Cerebellar nuclear complex (tissue), 1 donor: ENCODE measurements at places on chromosomes 6 and 20.

- DNase-seq = no peak
Measured at GRCh38 chr20:42366626-42367025, 748.4 kb upstream of the CHD6 start.

DNA sequence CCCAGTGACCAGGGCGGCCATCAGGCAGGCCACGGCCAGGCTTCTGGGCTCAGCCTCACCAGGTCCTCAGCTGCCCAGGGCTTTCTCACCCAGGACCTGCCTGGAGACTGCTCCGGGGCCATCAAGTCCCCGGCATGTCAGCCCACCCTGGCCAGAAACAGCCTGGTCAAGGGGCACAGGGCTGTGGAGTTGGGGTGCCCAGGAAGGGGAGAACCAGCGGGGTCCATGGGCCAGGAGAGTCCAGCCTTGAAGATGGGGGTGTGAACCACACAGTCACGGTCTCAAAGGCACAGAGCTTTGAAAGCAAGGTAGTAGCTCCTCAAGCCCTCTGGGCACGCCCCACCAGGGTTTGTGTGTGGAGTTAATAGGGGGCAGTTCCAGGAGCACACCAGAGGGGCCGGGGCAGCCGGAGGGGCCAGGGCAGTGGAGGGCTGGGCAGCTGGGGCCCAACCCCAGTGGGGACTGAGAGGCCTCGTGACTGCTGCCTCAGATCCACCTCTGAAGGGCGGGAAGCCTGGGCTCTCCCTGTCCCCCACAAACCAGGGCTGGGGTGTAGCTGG is 48.0 kb upstream of the BHLHE23 start:
- no peak for DNase-seq

- DNase-seq = no peak
Measured at GRCh38 chr20:4719190-4719589, 2.5 kb upstream of the PRND start.

DNA sequence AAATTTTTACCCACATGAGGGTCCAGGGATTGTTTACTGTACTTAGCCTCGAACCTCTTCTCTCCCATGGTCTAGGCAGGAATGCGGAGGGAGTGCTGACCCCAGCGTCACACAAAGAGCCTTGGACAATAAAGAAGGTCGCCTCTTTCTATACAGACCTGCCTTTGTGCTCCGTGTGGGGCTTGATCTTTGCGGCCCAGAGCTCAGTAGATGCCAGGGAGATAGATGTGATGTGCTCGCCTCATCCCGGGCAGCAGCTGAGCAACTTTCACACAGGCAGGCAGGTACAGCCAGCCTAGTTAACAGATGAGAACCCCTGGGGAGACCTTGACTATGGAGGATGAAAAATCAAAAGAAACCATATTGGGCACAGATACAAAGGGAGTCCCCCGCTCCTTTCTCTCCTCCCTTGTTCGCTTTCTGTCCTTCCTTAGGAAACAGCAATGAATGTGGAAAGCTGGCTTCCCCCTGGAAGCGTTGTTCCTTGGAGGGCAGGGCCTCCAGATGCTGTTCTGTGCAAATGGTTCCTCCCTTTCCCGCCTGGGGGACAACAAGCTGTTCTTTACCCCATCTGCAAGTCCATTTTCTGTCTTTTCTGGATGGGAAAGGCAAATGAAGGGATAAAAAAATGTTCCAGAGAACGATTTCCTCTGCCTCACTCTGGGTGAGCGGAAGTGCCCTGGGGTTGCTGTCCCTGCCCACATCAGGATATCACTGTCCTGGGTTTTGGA is 128.3 kb downstream of the OLIG3 start:
- DNase-seq = no peak

GRCh38 chr20:18683839-18684238 is 96.0 kb downstream of the DTD1 start:
- DNase-seq = no peak

- no peak for DNase-seq
Measured at GRCh38 chr6:146997062-146997461, 207.2 kb upstream of the STXBP5 start.

DNA sequence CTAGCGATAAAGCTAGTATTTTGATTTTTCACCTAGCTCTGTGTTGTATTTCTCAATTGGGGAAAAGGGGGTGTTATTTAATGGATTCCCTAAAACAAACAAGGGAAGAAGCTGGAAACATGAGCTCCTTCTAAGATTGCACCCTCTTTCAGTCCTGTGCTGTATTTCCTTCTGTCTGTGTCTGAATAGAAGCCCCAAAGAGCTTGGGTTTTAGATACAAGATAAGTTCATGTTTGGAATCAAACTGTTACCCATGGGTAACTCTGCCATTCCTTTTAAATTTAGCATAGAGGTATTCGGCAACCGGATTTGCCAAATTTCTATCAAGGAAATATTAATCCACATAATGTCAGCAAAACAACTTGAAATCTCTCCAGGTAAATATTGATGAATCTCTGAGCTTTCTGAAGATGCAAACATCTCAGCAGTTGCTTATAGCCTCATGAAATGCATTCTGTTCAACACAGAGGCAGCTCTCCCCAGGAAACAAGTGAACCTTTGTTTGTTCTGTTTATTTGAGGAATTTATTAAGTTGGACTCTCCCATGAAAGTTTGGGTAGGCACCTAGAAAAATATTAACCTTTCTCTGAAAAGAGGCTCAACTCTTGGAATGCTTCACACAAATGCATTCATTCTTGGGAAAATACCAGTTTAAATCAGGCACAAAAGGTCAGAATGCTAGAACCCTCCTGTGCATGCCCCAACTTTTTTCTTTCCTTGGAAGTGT is 9.9 kb upstream of the SCGN start:
- DNase-seq = no peak

- no peak for DNase-seq
Measured at GRCh38 chr20:11380283-11380682, 537.4 kb upstream of the BTBD3 start.

GRCh38 chr20:1310071-1310470 is 18.9 kb downstream of the SDCBP2 start:
- DNase-seq = no peak

GRCh38 chr6:10610289-10610688 is 84.1 kb downstream of the C6orf52 start:
- DNase-seq = no peak

DNA sequence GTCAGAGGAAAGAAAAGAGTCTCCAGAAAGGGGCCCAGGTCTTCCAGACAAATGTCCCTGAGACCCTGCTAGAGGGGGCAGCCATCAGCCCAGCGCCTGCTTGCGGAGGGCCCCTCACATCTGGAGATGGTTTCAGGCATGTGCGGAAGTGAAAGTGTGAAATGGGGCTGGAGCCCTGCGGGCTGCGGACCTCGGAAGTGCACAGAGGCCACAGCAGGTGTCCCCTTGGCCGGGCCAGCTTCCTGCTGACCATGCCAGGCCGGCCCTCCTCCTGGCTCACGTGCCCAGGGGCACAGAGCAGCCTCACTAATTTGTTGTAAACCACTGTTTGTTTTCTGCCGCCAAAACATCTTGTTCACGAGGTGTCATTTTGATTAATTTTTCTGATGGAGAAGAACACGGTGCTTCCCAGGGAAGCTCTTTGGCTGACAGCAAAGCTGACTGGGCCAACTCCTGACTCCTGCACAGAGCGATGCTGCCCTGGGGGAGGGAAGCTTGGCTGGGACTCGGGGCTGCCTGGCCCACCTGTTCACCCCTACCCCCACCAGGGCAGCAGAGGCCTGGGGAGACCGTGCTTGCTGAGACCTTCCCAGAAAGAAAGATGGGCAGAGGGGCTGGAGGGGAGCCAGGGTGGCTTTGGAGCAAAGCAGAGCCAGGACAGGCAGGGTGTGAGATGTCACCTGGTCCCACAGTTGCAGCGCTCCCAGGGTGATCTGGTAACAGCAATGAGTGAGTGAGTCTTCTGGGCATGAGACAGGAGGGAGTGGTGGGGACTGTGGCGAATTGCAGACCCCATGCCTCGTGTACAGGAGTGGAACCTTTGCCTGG is 54.2 kb downstream of the BCAS4 start:
- DNase-seq = no peak

DNA sequence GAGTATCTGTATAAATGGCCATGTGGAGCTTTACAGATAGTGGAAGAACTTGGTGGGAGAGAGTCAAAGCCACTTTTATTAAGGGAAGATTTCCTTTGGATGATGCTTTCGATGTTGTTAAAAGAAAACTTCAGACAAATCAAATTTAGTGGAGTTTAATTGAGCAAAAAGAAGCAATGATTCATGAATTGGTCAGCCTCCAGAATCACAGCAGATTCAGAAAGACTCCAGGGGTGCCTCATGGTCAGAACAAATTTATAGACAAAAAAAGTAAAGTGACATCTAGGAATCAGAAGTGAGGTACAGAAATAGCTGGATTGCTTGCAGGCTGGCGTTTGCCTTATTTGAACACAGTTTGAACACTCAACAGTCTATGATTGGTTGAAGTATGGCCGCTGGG is 5.3 kb upstream of the CGA start:
- no peak for DNase-seq

- no peak for DNase-seq
Measured at GRCh38 chr20:17171746-17172280, 55.0 kb upstream of the PCSK2 start.

DNA sequence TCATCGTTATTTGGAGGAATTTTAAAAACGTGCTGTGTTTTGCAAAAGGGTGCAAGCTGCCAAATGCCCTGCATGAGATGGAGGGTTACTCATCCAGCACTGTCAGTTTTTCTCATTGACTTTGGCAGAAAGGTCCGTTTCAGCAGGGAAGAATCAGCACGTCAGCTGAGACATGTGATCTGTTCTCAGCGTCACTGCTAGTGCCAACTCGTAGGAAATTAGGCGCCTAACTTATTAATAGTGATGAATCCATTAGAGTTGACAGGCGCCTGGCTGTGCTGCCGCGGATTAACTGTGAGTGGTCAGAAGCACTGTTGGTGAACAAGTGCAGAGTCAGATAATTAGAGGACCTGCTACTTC is 175.5 kb upstream of the FOXQ1 start:
- peak; percentile 71 for DNase-seq
